ENCODE measurements at places on chromosomes 12 and 14. TPM values are rescaled to one million over a fixed set of nuclear protein-coding genes. Genes with fewer than 3 reads are reported as not detected.

Gene MGP
- not detected for polyA plus RNA-seq

Gene PRPH
- not detected for polyA plus RNA-seq

Gene RNF212B
- not detected for polyA plus RNA-seq

- peak overlapping the region; percentile 83 for H3K4me3 ChIP-seq
- H3K27me3 ChIP-seq: no peaks in the 10 kb centered on the region
- peaks cover 13% of the 10 kb centered on the region for H3K36me3 ChIP-seq
These were observed 187.0 kb upstream of the C14orf180 start for GRCh38 chr14:104392396-104393198.

Gene ETFBKMT
- polyA plus RNA-seq: 1.4 TPM

DNA sequence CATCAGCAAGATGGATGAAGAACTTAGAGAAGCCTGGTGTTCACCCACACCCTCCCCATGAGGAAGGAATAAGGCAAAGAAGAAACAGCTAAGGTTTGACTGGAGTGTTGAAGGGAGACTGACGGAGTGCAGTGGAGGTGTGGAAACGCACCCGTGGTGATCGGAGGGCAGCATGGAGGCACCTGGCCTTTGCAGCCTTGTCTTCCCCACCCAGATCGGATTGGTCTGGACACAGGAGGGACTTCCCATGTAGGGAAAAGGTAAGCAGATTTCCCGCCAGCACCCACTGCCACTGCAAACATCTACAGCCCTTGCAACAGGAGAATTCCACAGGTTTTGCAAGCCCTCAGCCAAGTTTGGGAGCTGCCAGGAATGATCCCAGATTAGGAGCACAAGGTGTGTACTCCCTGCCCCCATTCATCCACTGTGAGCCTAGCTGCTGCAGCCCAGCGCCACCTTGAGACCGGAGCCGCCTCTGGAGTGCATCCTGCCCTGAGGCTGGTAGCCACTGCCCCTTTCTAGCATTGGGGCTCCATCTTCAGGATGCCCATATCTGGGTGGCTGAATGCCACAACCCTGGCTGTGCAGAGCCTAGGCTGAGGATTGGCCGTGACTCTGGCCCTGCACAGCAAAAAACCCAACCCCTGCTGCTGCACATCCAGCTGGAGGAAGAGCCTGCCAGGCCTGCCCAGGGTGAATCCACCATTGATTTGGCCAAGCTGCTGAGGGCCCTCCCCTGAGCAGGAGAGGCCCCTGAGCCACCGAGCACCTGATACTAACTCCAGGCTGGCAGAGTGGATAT lies 411.1 kb downstream of the TMEM121 start:
- H3K4me3 ChIP-seq: no peak overlapping the region
- H3K4me1 ChIP-seq: no peaks in the 10 kb centered on the region
- H3K36me3 ChIP-seq: no peaks in the 10 kb centered on the region

DNA sequence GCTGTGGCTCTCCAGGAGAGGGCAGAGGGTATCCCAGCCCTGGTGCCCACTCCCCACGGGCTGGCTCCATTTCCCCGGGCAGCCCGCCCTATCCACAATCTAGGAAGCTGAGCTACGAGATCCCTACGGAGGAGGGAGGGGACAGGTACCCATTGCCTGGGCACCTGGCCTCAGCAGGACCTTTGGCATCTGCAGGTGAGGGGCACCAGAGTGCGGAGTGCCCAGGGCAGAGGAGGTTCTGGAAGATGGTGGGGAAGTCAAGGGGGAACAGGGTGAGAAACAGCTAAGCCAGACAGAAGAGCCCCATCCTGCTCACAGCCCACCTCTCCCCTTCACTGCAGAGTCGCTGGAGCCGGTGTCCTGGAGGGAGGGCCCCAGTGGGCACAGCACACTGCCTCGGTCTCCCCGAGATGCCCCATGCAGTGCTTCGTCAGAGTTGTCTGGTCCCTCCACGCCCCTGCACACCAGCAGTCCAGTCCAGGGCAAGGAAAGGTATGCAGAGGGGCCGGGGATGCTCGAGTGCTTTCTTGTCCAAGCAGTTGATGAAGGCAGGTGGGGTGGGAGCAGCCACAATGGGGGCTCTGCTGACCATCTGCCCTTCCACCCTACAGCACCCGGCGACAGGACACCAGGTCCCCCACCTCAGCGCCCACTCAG lies 10.3 kb downstream of the TNS2 start:
- H3K27me3 ChIP-seq: peaks cover 4% of the 10 kb centered on the region
- H3K4me1 ChIP-seq: no peaks in the 10 kb centered on the region
- H3K36me3 ChIP-seq: peaks cover 3% of the 10 kb centered on the region
- no peak for DNase-seq
- H3K27ac ChIP-seq: no peak overlapping the region
- no peak overlapping the region for H3K4me3 ChIP-seq

Gene CLEC1A
- not detected for polyA plus RNA-seq

DNA sequence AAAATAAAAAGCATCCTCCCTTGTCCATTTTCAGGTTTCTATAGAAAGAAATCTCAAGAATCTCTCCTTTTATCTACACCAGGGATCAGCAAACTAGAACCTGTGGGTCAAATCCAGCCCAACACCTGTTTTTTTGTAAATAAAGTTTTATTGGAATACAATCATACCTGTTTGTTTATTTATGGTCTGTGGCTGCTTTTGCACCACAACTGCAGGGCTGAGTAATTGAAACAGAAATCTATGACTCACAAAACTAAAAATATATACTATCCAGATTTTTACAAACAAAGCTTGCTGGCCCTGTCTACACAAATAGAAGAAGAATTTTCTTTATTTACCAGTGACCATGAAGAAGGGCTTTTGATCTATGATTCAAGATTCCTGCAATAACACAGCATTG lies 95.1 kb upstream of the COCH start:
- peaks cover 14% of the 10 kb centered on the region for H3K27me3 ChIP-seq
- H3K27ac ChIP-seq: no peak overlapping the region
- H3K4me3 ChIP-seq: no peak overlapping the region
- no peak for DNase-seq
- H3K4me1 ChIP-seq: no peaks in the 10 kb centered on the region

- no peak for DNase-seq
- H3K36me3 ChIP-seq: no peaks in the 10 kb centered on the region
- H3K4me1 ChIP-seq: no peaks in the 10 kb centered on the region
- no peak overlapping the region for H3K4me3 ChIP-seq
- H3K27ac ChIP-seq: no peak overlapping the region
These were observed 133.5 kb downstream of the LMNTD1 start for GRCh38 chr12:25419595-25419994.

- no peak overlapping the region for H3K27ac ChIP-seq
- DNase-seq: no peak
- H3K4me1 ChIP-seq: no peaks in the 10 kb centered on the region
- H3K4me3 ChIP-seq: no peak overlapping the region
- peaks cover 33% of the 10 kb centered on the region for H3K27me3 ChIP-seq
- H3K36me3 ChIP-seq: no peaks in the 10 kb centered on the region
These were observed 10.4 kb upstream of the PTHLH start for GRCh38 chr12:27982951-27983350.

- no peak overlapping the region for H3K4me3 ChIP-seq
- no peaks in the 10 kb centered on the region for H3K27me3 ChIP-seq
- H3K36me3 ChIP-seq: no peaks in the 10 kb centered on the region
- H3K4me1 ChIP-seq: no peaks in the 10 kb centered on the region
These were observed 545.4 kb downstream of the FOXG1 start for GRCh38 chr14:29311983-29312382.

DNA sequence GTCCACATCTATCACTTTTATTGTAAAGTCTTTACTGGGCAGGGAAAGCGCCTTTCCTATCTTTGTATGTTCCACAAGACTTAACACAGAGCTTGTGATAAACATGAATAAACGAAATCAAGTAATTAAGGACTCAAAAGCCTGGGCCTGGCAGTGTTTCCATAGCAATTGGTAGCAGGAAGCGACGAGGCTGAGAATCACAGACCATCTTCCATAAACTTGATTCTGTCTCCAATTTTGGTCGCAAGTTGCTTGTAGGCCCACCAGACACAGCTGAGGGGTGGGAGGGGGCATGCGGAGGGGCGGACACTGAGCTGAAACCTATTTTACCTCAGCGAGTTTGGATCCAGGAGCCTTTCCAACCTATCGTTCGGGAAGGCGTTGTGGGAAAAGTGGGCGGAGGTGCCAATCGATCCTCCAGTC lies 302 bp downstream of the CCDC38 start:
- peak overlapping the region; percentile 55 for H3K27ac ChIP-seq
- H3K4me3 ChIP-seq: peak overlapping the region; percentile 91
- H3K36me3 ChIP-seq: no peaks in the 10 kb centered on the region
- no peaks in the 10 kb centered on the region for H3K27me3 ChIP-seq

GRCh38 chr14:67697006-67697405 lies 1.4 kb upstream of the RDH11 start:
- H3K4me3 ChIP-seq: no peak overlapping the region
- no peaks in the 10 kb centered on the region for H3K27me3 ChIP-seq
- DNase-seq: no peak
- H3K36me3 ChIP-seq: no peaks in the 10 kb centered on the region

Gene PROX2
- polyA plus RNA-seq: not detected

DNA sequence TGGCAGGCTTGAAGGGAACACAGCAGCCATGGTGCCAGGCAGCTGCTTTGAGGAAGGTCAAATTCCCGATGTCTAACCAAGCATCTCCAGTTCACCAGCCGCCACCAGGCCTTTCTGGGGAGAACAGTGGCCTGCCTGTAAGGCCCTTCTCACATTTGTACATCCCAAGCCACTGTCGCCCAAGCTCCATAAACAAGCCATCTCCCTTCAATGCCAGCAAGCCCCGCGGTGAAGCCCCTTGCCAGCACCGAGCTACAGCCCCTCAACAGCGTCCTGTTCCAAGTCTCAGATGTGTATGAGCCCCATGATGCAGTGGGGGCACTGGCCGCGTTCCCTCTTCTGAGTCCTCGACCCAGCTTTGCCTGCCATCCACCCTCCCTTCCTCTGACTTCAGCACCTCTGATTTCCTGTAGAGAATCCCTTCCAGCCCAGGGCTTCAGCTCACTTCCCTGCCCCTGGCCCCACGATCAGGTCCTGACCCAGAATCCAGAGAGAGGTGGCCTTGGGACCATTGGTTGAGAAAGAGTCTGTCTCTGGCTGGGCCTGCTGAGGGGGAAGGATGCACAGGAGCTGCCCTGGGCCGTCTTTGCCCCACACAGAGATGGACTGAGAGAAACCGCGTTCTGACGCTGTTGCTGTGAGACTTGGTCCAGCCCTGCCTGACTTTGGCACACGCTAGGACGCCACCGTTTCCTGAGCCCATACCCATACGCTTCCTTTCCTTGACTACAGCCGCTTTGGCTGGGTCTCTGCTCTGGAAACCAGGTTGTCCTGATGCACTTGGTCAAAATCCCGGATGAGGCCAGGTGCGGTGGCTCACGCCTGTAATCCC lies 1.9 kb upstream of the MMP17 start:
- H3K27me3 ChIP-seq: no peaks in the 10 kb centered on the region
- no peak for DNase-seq
- peak overlapping the region; percentile 88 for H3K27ac ChIP-seq
- H3K36me3 ChIP-seq: no peaks in the 10 kb centered on the region
- H3K4me3 ChIP-seq: peak overlapping the region; percentile 74

GRCh38 chr14:27506272-27506671 lies 908.4 kb upstream of the NOVA1 start:
- H3K36me3 ChIP-seq: no peaks in the 10 kb centered on the region
- no peaks in the 10 kb centered on the region for H3K27me3 ChIP-seq

GRCh38 chr12:108302403-108303311 lies 36.5 kb downstream of the CMKLR1 start:
- no peaks in the 10 kb centered on the region for H3K36me3 ChIP-seq
- no peak overlapping the region for H3K27ac ChIP-seq
- peaks cover 38% of the 10 kb centered on the region for H3K27me3 ChIP-seq
- no peak for DNase-seq
- no peak overlapping the region for H3K4me3 ChIP-seq
- no peaks in the 10 kb centered on the region for H3K4me1 ChIP-seq

DNA sequence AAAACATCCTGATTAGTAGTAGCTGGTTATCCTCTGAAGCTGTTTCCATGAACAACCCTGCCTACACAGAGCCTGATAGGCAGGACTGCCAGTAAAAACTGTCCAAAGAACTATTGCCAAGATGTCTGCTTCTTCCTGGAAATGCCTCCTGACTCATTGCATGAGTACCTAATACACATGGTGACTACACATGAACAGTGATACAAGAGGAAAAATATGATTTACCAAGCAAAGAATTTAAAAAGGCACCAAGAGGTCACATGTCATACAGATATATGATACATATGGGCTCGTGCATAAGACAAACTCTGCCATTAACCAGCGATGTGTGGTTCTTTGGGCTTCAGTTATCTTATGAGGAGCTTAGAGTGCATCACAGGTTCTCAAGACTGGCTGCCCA lies 552.3 kb downstream of the SLC16A7 start:
- H3K27ac ChIP-seq: no peak overlapping the region
- no peak overlapping the region for H3K4me3 ChIP-seq
- H3K36me3 ChIP-seq: no peaks in the 10 kb centered on the region
- H3K4me1 ChIP-seq: no peaks in the 10 kb centered on the region

Gene DBX2
- polyA plus RNA-seq: not detected

DNA sequence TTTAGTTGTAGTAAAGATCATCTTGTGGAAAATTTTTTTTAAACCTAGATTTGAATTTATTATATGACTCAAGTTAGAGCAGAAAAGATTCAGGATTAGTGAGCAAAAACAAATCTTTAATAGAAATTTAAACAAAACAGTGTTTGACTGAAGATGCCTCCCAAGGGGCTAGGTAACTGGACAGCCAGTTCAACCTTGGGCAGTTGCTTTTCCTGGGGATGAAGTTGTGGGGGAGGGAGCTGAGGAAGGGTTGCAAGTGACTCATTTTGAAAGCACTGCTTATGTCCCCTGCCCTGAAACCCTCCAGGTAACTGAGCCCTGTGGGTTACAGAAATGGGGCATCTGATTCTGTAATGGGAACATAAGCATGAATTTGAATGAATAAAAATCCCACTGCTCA lies 13.1 kb downstream of the CFAP54 start:
- H3K4me1 ChIP-seq: peaks cover 22% of the 10 kb centered on the region
- DNase-seq: no peak
- no peaks in the 10 kb centered on the region for H3K27me3 ChIP-seq

DNA sequence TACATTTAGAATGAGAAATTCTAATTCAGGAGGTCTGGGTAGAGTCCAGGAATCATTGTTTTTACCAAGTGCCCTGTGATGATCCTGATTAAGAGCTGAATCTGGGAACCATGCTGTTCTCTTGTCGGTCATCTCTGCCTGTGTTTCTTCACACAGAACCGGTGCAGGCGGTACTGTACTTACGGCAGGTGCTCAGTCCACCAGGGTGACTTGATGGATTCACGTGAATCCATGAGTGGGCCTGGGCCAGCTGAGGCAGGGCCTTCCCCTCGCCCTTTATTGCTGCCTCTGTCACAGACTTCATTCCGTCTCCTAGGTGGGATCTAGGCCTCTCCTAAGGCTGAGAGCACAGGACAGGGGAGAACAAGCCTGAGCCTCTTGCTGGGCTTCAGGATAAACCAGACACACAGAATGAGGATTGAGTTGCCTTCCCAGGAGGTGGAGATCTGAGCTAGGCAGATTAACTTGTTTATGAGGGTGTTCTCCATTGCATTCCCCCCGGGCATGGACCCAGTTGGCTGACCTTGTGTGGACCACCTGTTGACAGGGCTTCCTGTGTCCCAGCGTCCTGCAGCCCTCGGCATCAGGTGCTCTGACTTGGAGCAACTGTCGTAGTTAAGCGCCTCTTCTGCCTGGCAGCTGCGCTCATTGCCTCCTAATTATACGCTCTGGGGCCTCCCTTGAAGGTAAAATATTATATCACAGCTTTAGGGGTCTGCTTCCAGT lies 42.1 kb downstream of the B4GALNT3 start:
- no peak overlapping the region for H3K4me3 ChIP-seq
- no peak overlapping the region for H3K27ac ChIP-seq
- H3K4me1 ChIP-seq: no peaks in the 10 kb centered on the region
- H3K36me3 ChIP-seq: no peaks in the 10 kb centered on the region
- DNase-seq: no peak

- no peak overlapping the region for H3K27ac ChIP-seq
- H3K4me3 ChIP-seq: no peak overlapping the region
- no peak for DNase-seq
- H3K4me1 ChIP-seq: no peaks in the 10 kb centered on the region
These were observed 183.3 kb upstream of the LMO3 start for GRCh38 chr12:16789204-16789790.

Data from naive B cell (primary cell).